ENCODE measurements at places on chromosomes 7 and 10.

DNA sequence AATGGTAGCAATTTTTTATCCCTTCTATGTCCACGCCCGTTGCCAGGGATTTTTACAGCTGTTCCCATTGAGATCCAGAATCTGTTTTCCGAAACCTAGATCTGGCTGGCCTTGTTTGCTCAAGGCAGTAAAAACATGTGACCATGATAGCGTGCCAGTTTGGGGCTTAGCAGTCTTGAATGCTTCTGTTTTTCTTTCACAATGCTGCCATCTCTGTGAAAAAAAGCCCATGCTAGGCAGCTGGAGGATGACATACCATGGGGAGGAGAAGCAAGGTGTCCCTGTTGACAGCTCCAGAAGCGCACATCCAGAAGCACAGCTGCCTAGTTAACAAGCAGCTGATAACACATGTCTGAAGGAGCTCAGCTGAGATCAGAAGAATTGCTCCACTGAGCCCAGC is 2.2 kb upstream of the ZNF92 start:
- DNase-seq: no peak

GRCh38 chr10:42960491-42960990 is 116.3 kb upstream of the RET start:
- peak; percentile 11 for DNase-seq

DNA sequence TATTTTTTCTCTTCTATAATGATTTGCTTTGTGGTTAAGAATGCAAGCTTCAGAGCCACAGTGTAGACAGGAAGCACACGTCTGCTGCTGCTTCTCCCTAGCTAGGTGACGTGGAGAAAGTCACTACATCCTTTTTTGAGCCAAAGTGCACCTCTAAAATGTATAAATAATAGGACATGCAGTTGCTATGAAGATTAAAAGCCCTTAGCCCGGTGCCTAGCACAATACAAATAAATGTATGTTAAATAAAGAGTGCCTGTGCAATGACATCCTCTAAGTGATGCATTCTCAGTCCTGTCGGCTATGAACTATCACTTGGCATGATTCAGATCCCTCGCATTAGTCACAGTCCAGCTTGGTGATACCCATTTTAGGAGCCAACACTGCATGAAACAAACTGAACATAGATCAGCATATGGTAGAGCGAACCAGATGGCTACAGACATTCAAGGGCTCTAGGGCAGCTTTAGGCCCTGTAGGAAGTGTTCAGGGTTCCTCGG is 4.8 kb upstream of the TRDMT1 start:
- DNase-seq: no peak

DNA sequence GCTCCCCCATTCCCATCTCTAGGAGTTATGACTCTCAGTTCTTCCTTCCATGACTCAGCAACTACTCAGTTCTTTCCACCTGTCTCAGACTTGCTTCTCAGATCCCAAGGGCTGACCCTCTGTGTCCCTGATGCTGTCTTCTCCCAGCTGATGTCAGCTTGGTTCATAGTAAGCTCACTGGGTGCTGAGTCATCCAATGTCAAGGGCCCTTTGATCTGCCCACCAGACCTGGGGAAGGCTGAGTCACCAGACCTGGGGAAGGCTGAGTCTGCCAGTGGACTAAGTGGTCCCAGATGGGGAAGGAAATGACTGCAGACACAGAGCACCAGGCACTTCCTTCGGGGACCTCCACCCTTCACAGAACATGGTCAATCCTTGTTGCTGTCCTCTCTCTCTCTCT is 76.1 kb upstream of the ZEB1 start:
- DNase-seq: peak; percentile 83

- DNase-seq: peak; percentile 56
These were observed 25.0 kb upstream of the FZD1 start for GRCh38 chr7:91239171-91239604.

DNA sequence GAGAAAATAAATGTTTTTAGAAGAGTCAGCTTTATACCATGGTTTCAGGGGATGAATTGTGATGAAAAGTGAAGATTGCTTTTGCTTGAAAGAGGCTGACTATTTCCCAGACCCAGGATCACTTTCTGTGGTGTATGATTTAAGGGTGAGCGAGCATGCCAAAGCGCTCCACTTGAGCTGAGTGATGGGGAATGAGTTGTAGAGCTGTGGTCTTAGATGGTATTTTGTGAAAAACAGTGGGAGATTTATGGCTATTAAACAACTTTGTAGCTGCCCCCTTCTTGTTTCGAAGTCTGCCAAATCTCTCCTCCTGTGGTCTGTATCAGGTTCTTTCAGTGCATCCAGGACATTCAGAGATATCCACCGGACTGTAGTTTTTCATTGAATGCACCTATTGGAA is 888.2 kb downstream of the LRMDA start:
- no peak for DNase-seq

DNA sequence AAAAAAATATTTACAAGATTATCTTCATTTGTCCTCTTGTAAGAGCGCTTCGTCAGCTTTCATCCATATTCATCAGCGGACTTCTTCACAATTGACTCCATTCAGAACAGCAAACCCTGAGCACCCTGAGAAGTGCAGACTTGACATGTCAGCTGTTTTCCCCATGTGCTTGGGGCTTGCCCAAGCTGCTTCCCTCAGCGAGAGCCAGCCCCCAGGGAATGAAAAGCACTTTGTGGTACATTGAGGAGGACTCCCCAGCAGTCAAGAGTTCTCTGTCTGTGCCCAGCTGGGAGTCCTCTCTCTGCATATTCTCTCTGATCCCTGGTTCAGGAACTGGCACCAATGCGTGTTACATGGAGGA is 22.7 kb downstream of the HKDC1 start:
- no peak for DNase-seq
